Lower lobe of right lung (tissue), 2 donors: ENCODE measurements at places on chromosomes 11 and 22. TPM values are rescaled to one million over a fixed set of nuclear protein-coding genes. Genes with fewer than 3 reads are reported as not detected.
A peak's percentile ranks its signal among the peaks of the same experiment; 100 is the strongest.

Gene SHANK2
- 59.8 TPM for total RNA-seq

Gene OR2AG1
- not detected for total RNA-seq

GRCh38 chr22:19943082-19944026, 1.7 kb upstream of the TXNRD2 start:
- H3K4me1 ChIP-seq: peaks cover 69% of the 10 kb centered on the region
- H3K36me3 ChIP-seq: no peaks in the 10 kb centered on the region
- H3K27ac ChIP-seq: peak overlapping the region; percentile 97
- peak overlapping the region; percentile 83 for H3K4me3 ChIP-seq

GRCh38 chr11:20452585-20452984, 65.1 kb downstream of the PRMT3 start:
- H3K36me3 ChIP-seq: no peaks in the 10 kb centered on the region
- H3K27ac ChIP-seq: no peak overlapping the region
- DNase-seq: no peak
- H3K27me3 ChIP-seq: no peaks in the 10 kb centered on the region

- no peak for DNase-seq
- no peak overlapping the region for H3K27ac ChIP-seq
- H3K36me3 ChIP-seq: no peaks in the 10 kb centered on the region
These were observed 46.3 kb upstream of the ZC3H12C start for GRCh38 chr11:110046775-110047380.

- H3K36me3 ChIP-seq: peaks cover 10% of the 10 kb centered on the region
- no peak overlapping the region for H3K4me3 ChIP-seq
- no peak for DNase-seq
- H3K4me1 ChIP-seq: peaks cover 22% of the 10 kb centered on the region
These were observed 72.2 kb downstream of the PDHX start for GRCh38 chr11:34988294-34989255.

GRCh38 chr11:126186708-126187529, 24.5 kb downstream of the RPUSD4 start:
- no peaks in the 10 kb centered on the region for H3K27me3 ChIP-seq
- no peak overlapping the region for H3K27ac ChIP-seq
- DNase-seq: no peak
- no peaks in the 10 kb centered on the region for H3K4me1 ChIP-seq

DNA sequence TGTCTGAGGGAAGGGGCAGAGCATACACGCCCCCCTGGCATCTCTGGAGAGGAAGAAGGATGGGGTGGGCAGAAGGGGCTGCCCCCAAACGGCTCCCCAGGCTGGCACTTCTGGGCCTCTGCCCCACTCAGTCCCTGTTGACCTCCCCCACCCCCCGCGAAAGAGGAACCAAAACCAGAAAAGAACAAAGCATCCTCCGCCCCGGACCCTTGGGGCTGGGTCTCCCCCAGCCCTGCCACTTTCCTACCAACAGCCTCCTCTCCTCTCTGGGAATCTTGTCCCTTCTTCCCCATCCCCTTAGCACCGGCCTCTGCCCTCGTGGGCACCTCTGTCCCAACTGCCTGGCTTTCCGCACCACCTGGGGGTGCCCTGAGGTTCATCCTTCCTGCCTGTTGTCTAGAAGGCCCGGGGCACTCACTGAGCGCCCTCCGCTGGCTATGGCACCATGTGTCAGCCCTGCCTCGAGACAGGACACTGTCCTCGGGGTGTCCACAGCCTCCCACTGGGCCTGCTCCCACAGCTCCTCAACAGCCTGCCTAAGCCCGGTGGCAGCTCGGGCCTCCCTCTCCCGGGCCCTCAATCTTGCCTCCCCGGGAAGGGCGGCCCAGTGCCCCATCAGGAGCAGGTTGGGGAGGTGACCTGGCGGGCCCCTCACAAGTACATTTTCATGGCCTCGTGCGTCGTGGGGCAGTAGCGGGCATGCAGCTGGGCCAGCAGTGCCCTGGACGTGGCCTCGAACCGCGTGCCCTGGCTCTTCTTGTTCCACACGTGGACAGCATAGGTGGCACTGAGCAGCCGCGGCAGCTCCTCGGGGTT, 28.2 kb downstream of the A4GALT start:
- no peak overlapping the region for H3K4me3 ChIP-seq
- H3K27ac ChIP-seq: no peak overlapping the region
- H3K4me1 ChIP-seq: peaks cover 22% of the 10 kb centered on the region
- peaks cover 19% of the 10 kb centered on the region for H3K36me3 ChIP-seq

- DNase-seq: no peak
- H3K27ac ChIP-seq: no peak overlapping the region
- no peak overlapping the region for H3K4me3 ChIP-seq
- H3K4me1 ChIP-seq: peaks cover 9% of the 10 kb centered on the region
- peaks cover 3% of the 10 kb centered on the region for H3K27me3 ChIP-seq
These were observed 480.5 kb downstream of the MIAT start for GRCh38 chr22:27137871-27138337.

DNA sequence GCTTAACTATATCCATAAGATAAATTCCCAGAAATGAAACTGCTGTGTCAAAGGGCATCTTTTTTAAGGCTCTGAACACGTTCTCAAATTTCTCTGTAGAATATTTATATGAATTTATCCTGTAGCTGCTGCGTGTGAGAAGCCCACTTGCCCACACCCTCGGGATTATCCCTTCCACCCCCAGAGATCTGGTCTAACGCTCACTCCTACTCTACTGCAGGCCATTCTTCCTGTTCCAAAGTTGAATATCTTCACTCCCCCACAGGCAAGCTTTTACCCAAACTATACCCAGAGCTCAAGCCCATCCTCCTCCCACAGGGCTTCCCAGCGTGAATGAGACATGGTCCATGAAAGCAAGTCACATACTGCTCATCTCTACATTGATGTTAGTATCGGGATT, 24.9 kb downstream of the SIAE start:
- H3K4me1 ChIP-seq: peaks cover 7% of the 10 kb centered on the region
- no peaks in the 10 kb centered on the region for H3K27me3 ChIP-seq
- peaks cover 41% of the 10 kb centered on the region for H3K36me3 ChIP-seq
- H3K4me3 ChIP-seq: no peak overlapping the region

DNA sequence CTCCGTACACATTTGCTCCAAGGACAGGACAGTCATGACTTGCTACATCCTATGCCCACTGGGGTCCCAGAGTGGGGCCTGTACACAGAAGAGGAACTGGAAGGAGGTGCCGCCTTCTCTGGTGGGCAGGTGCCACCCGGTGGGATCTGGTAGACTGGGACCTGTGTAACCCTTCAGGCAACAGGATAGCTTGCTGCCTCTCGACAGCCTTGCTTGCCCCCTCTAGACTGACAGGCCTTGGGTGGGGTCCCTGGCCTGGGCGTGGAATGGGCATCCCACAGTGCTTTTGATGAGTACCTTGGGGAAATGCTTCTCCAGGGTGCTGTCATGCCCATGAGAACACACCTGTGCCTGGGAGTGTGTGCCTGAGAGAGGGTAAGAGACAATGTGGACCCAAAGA, 15.8 kb downstream of the SHANK3 start:
- H3K4me3 ChIP-seq: no peak overlapping the region
- DNase-seq: no peak
- H3K4me1 ChIP-seq: peaks cover 22% of the 10 kb centered on the region
- no peaks in the 10 kb centered on the region for H3K27me3 ChIP-seq
- no peaks in the 10 kb centered on the region for H3K36me3 ChIP-seq

GRCh38 chr22:37497062-37497599, 10.9 kb upstream of the MFNG start:
- H3K4me3 ChIP-seq: no peak overlapping the region
- H3K36me3 ChIP-seq: peaks cover 7% of the 10 kb centered on the region
- DNase-seq: no peak
- no peaks in the 10 kb centered on the region for H3K27me3 ChIP-seq
